T-cell (primary cell): ENCODE measurements at places on chromosomes 3 and 15.

GRCh38 chr3:169390741-169391305, 272.7 kb downstream of the MECOM start:
- DNase-seq = no peak

- no peak for DNase-seq
Observed at GRCh38 chr3:134281912-134282658, 31.4 kb upstream of the RYK start.

DNA sequence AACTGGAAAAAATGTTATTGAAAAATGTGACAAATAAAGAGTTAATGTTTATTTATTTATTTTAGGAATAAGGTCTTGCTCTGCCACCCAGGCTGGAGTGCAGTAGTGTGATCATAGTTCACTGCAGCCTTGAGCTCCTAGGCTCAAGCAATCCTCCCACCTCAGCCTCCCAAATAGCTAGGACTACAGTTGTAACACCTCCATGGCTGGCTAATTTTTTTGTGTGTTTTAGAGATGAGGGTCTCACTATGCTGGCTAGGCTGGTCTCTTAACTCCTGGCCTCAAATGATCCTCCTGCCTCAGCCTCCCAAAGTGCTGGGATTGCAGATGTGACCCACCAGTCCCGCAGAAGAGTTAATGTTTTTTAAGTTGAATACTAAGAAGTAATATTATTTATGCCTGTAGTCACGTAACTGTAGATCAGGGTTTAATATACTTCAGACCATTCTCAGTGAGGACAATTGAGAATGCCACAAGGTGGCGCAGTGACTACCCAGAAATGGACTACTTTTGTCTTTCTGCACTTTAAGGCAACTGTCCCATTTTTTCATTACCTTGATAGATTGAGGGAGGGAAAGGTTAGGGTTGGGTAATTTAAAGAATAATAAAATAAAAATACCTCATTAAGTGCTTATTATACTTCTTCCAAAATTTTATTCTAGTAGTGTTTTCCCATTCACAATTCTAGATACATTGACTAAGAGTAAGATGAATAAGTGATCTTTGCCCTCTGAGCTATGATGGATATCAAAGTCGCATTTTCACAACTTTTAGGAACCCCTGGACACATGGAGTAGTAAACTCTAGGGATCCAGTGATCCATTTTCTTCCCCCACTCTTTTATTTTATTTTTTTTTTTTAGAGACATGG, 6.0 kb downstream of the MUC13 start:
- DNase-seq = peak; percentile 53

DNA sequence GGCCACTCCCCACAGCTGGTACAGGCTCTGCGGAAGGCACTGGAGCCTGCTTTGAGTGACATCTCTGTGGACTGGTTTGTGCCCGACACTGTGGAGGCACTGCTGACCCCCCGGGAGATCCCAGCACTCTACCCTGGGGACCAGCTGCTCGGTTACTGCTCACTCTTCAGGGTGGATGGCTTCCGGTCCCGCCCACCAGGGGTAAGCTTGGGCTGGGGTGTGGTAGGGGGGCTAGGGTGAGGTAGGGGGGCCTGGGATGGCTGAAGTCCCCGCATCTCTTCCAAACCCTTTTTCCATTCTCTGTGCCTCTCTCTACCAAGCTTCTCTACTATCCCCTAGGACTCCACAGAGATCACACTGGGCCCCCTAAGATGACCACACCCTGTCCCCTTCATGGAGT, 7.8 kb downstream of the VWA5B2 start:
- no peak for DNase-seq

- DNase-seq = no peak
Observed at GRCh38 chr3:111598139-111598538, 3.0 kb upstream of the ZBED2 start.

DNA sequence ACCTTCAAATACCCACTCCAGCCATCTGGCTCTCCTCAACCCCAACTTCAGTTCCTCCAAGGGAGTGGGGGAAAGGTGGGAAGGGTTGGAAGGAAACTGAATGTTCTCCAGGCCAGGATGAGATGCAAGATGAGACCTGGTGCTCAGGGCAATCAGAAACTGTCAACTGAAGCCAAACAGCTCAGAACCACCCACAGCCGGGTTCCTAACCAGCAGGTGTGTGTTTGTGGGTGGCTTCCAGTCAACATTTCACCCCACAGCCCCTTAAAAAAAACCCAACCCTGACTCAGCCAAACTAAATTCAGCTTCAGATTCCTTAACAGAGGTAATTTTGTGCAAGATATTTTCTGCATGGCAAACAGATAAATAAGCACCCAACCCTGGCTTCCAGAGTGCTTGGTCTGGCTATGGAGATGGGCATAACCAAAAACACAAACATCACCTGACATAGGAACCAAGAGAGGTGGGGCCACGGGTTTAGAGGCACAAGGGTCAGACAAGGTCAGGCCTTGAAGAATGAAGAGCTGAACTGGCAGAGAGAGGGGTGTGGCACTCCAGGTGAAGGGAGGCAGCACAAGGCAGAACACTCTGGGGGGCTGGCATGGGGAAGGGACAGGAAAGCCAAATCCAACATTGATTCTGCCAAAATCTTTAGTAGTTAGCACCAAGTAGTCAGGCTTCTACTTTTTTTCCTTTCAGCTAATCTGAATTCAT, 34.7 kb downstream of the ZNF445 start:
- no peak for DNase-seq

- DNase-seq = no peak
Observed at GRCh38 chr3:32126305-32127015, 20.0 kb downstream of the GPD1L start.

- no peak for DNase-seq
Observed at GRCh38 chr3:178385280-178385952, 150.8 kb upstream of the KCNMB2 start.

GRCh38 chr3:141972399-141972798, 96.0 kb downstream of the ATP1B3 start:
- no peak for DNase-seq

DNA sequence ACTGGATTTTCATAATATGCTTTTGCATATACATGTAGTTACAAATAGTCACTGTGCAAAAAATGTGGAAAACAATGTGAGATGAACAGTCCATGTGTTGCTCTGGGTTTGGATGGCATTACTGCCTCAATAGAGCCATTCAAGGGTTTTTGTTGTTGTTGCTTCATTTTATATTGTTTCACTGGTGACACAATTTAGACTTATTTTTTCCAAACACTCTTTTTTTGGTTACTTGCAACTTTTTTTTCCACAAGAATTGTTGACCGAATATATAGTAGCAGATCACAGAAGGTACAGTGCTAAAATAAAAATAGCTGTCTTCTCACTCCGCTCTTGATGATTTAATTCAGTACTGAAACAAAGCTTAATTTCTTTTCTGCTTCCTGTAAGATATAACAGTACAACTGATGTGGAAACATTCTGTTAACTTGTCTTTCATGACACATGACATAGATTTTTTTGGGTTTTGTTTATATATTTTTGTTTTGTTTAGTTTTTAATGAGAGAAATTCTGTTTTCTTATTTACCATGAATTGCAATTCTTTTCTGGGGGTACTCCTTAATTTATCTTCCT, 618.6 kb downstream of the NAALADL2 start:
- DNase-seq = no peak

- no peak for DNase-seq
Observed at GRCh38 chr3:46972396-46972795, 4.1 kb downstream of the CCDC12 start.

GRCh38 chr15:57518779-57519405, 72.8 kb upstream of the MYZAP start:
- DNase-seq = no peak

DNA sequence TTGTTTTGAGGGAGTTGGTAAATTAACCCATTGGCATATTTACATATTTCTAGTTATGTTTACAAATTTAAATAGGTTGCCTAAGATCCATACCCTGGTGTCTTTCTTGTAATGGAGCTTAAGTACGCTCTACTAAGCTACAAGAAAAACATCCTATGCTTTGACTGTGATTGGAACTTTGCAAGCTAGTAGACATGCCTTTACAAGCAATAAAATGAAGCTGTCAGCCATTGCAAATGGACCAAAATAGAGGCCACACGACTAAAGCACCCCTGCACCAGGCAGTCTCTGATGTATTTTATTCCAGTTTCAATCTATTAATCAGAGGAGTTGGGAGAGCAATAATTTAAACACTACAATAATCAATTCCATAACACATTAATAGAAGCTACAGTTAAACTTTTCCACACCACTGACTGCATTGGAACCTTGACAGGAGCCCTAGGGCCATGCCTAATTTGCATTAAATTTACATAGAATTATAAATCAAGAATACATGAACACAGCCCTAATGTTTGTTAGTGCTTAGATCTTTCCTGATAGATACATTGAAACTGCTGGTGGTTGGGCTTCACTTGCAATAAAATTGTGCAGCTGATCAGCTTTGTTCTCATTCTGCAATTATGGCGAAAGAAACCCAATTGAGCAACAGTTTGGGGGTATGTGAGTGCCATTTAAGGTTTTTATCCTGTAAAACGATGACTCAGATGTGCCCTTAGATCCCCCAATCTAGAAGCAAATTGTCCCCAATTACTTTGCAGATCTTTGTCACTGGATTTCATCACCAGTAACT, 360.1 kb downstream of the LSAMP start:
- no peak for DNase-seq

DNA sequence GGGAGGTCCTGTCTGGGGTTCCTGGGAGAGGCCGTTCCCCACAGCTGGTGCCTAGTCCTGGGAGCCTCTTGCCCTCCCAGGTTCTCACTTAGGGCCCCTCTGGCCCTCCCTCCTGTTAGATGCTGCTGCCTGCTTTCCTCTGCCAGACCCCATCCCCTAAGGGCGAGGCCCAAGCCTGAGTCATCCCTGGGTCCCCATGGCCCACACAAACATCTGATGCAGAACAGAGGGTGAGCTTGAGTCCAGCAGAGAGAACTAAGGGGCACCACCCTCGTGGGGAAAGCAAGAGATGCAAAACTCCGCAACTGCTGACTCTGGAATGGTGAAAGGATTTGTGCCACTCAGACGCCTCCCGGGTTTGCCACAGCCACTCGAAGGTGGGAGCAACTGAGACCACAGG, 58.8 kb upstream of the TRPM1 start:
- DNase-seq = no peak

DNA sequence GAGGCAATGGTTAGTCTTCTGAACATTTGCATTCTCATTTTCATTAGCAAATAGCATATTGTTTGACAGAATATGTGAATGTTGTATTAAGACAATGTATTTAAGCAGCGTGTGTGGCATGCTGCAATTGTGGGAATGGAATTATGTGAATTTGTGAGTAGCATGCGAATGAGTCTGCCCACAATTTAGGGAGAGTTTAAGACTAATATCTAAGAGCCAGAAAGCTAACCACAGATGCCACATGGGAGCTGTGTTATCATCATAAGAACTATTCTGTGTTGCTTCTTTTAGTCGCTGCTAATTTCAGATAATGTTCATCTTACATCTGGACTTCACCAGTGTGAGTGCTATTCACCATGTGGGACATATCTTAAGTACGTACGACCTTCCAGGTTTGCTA, 494.5 kb downstream of the RBMS3 start:
- no peak for DNase-seq

GRCh38 chr15:33013827-33014445, 180.6 kb downstream of the FMN1 start:
- no peak for DNase-seq
